ENCODE measurements at places on chromosomes 5 and 9. TPM values are rescaled to one million over a fixed set of nuclear protein-coding genes. Genes with fewer than 3 reads are reported as not detected.

DNA sequence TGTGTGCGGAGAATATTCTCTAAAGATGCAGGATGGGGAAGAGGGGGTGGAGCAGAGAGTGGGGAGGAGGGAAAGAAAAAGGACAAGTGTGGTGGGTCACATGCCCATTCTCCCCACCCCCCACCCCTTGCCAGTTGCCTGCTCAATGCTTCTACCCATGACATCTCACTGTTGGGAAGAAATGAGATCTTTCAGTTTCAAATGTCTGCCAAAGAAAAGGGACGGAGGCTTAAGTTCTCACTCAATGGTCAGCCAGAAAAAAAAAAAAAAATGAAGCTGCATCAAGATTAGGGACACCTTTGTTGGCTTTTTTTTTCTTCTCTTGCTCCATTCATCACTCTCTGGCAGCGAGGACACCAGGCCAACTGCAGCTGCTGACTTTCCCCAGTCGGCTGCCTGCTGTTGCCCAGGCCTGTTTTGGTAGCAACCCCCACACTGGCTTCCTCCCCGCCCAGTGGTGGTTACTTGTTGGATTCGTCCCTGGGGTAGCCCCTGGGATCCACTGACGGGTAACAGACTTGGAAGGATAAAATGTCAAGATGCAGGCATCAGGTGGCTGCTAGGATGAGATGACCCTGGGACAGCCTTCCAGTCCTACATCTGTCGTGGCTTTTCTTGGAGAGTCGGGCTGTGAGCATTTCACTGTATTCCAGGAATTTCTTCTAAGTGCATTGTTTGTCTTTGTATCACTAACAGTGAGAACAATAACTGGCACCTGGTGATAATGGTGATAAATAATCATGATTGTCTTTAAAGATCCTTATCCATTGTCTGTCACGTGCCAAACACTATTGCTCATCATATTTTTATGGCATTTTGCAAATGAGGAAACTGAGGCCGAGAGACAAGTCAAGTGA is 9.1 kb downstream of the WWC1 start:
- no peaks in the 10 kb centered on the region for H3K36me3 ChIP-seq
- no peaks in the 10 kb centered on the region for H3K27me3 ChIP-seq
- DNase-seq, result no peak

DNA sequence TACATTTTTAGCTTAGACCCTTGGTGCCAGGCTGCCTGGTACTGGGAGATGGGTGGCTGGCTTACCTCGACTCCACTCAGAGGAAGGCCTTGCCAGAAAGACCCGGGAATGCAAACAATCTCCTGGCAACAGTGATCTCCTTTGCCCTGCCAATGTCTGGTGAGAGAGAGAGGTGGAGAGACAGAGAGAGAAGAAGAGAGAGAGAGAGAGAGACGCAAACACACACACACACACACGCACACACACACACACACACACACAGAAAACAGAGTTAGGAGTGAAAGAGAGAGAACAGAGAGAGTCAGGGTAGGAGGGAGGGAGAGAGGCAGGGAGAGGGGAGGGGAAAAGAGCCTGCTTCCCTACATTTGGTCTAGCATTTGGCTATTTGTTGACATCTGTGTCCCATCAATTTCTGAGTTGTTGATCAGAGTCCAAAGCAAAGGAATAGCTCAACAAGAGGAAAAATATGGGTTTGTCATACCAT is 181.6 kb upstream of the MAP1B start:
- H3K36me3 ChIP-seq, result no peaks in the 10 kb centered on the region
- H3K27ac ChIP-seq, result no peak overlapping the region
- DNase-seq, result no peak

The PCDHB9 gene
- 1.0 TPM for total RNA-seq

GRCh38 chr9:109945573-109945972 is 165.6 kb downstream of the PALM2AKAP2 start:
- H3K27ac ChIP-seq, result no peak overlapping the region
- H3K36me3 ChIP-seq, result no peaks in the 10 kb centered on the region
- H3K27me3 ChIP-seq, result no peaks in the 10 kb centered on the region
- H3K4me1 ChIP-seq, result no peaks in the 10 kb centered on the region
- no peak overlapping the region for H3K4me3 ChIP-seq
- DNase-seq, result no peak

DNA sequence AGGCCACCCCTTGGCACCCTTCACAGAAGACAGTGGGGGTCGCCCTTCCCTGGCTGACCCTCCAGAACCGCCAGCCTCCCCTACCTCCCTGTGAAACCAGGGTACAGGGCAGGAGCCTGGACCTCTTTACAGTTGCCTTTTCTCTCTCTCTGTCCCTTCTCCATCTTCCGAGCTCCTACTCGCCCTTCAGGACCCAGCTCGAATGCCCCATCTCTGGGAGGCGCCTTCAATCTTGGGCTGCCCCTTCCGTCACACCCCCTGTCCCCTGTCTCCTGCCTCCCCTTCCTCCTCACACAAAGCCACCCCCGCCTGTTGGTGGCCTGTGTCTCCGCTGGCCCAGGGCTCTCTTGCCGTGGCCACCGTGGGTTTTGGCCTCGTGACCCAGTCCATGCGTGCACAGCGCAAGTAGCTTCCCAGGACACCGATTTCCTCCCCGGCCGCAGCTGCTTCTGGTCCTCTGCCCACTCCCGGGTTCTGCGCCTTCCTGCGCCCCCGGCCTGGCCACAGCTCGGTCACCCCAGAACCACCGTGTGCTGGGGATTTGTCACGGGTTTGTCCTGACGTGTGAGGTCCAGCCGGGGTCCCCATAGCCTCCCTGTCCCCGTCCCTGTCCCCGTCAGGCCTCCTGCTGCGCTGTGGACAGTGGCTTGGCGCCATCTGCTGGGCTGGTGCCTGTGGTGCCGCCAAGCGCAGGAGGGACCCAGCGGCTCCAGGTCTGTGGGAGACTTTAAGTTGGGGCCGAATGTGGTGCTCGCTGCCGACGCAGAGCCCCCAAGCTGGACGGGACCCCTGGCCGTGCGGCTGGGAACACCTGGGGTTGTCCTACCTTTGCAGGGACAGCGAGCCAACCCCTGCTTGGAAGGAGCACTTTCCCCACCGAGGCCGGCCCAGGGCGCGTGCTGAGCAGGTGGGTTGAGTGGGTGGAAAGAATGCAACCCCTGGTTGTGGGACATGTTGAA is 4.0 kb upstream of the TMEM250 start:
- no peak overlapping the region for H3K27ac ChIP-seq
- peaks cover 16% of the 10 kb centered on the region for H3K27me3 ChIP-seq
- DNase-seq, result peak; percentile 76
- H3K4me3 ChIP-seq, result peak overlapping the region; percentile 47

DNA sequence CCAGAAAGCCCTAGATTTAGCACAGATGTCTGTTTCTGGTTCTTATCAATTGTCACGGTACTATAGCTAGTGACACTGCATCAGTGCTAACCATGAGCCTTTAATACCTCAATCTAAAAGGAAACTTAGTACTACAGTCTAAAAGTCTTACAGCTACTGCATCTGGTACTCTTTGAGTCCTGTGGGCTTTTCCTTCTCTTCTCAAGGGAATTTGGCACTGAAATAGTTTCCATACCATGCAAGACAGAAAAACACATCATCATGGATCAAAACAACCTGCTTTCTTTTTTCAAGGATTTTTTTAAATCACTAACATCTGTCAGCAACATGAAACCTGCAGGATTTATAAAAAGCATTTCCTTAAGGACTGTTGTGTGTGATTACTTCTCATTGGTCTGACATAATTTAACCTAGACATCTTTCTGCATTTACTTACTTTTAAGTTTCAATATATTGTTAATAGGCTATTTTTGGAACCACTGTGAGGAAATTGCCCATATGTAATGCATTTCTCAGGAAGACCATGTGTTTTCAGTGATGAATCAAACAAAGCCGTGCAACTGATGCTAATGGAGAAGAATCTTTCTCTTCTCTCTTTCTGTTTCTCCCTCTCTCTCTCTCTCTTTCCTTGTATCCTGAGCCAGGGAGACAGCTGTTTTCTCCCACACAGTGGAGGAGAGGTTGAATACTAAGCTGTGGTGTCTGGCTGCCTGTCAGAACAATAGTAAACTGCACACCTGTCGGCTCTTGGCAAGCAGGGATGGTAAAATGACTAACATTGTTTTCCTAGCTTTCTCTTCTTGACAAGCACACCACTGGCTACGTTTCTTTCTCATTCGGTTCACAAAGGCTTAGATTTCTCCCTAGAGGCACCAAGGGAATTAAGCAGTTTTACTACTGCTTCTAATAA is 273.4 kb downstream of the CSNK1G3 start:
- H3K27me3 ChIP-seq, result no peaks in the 10 kb centered on the region
- DNase-seq, result no peak
- H3K4me1 ChIP-seq, result no peaks in the 10 kb centered on the region
- H3K27ac ChIP-seq, result no peak overlapping the region

The NR4A3 gene
- 51.3 TPM for total RNA-seq

- H3K27me3 ChIP-seq, result no peaks in the 10 kb centered on the region
- no peaks in the 10 kb centered on the region for H3K4me1 ChIP-seq
- no peaks in the 10 kb centered on the region for H3K36me3 ChIP-seq
- no peak overlapping the region for H3K27ac ChIP-seq
These were observed 77.5 kb upstream of the SPINK5 start for GRCh38 chr5:147986134-147986757.

DNA sequence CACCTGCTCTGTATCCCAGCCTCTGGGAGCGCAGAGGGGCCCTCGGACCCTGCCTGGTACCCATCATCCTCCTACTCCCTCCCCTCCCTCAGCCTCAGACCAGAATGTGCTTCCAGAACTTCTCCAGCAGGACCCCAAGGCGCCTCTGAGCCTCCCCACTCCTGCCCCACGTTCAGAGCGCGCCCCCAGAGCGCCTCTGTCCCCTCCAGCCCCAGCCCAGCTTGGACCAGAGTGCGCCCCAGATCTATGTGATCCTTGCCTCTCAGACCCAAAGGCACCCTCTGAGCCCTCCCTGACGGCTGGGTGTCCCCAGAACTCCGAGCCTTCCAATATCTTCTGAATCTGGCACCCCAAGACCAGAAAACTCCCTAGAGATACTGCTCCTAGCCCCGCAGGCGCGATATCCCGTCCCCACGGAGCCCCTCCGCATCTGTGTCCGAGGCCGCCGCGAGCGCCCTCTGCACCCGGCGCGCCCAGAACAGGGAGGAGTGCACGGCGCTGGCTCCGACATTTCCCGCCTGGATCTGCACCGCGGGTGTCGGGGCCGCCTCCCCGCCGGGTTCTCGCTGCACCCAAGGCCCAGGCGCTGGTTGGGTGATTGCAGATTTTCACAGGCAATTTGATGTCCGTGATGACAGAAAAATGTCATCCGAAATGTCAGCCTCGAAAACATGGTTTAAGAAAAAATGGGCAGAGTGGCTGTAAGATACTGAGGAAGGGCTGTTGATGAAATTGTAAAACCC is 522 bp downstream of the BHMT start:
- no peak overlapping the region for H3K4me3 ChIP-seq
- peaks cover 52% of the 10 kb centered on the region for H3K27me3 ChIP-seq
- no peak for DNase-seq
- no peak overlapping the region for H3K27ac ChIP-seq
- H3K36me3 ChIP-seq, result no peaks in the 10 kb centered on the region
- H3K4me1 ChIP-seq, result peaks cover 2% of the 10 kb centered on the region

The GFI1B gene
- total RNA-seq, result 29.3 TPM

The GPR151 gene
- not detected for total RNA-seq

The FCN1 gene
- 12.4 TPM for total RNA-seq

- H3K27me3 ChIP-seq, result peaks cover 21% of the 10 kb centered on the region
- DNase-seq, result no peak
- no peak overlapping the region for H3K4me3 ChIP-seq
- no peaks in the 10 kb centered on the region for H3K36me3 ChIP-seq
- peaks cover 2% of the 10 kb centered on the region for H3K4me1 ChIP-seq
- H3K27ac ChIP-seq, result no peak overlapping the region
These were observed 182.9 kb upstream of the TNC start for GRCh38 chr9:115300874-115301273.

DNA sequence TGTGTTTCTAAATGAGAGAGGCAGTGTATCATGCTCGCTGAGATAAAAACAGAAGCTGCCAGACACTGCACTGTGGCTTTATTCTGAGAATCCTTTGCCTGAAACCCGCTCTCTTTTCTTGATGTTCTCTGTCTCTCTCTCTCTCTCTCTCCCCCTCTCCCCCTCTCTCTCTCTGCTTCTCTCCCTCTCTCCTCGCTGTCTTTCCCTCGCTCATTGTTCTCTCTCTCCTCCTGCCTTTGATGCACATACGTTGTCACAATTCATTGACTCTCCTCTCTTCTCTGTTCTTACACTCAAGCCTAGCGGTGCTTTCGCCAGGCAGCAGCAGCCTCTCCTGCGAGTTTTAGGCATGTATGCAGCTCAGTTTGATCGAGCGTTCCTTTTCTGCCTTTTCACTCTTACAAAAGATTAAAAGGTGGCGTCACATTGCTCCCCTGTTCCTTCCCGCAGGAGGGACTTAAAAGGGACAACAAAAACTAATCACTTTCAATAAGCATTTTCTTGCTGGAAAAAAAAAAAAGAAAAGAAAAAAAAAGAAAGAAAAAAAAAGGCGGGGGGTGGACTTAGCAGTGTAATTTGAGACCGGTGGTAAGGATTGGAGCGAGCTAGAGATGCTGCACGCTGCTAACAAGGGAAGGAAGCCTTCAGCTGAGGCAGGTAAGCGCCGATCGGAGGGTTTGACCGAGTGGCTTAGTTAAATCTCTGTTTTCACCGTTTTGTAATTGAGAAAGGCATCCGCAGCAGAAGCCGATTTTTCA is 717.9 kb upstream of the WWC1 start:
- no peak overlapping the region for H3K4me3 ChIP-seq
- no peak overlapping the region for H3K27ac ChIP-seq
- DNase-seq, result no peak
- peaks cover 39% of the 10 kb centered on the region for H3K27me3 ChIP-seq
- no peaks in the 10 kb centered on the region for H3K36me3 ChIP-seq

DNA sequence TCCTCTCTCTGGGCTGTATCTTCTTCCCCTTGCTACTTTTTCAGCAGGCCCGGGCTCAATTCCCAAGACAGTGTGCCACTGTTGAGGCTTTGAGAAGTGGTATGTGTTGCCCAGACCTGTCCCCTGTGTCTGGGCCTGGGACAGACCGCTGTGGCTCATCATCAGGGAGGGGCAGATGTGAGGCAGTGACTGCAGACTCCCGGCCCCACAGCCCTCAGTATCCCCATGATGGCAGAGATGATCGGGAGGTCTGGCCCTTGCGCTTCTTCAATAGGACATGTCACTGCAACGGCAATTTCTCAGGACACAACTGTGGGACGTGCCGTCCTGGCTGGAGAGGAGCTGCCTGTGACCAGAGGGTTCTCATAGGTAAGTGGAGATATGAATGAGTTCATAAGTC is 828 bp downstream of the TYRP1 start:
- DNase-seq, result no peak
- H3K4me1 ChIP-seq, result no peaks in the 10 kb centered on the region
- no peak overlapping the region for H3K27ac ChIP-seq

DNA sequence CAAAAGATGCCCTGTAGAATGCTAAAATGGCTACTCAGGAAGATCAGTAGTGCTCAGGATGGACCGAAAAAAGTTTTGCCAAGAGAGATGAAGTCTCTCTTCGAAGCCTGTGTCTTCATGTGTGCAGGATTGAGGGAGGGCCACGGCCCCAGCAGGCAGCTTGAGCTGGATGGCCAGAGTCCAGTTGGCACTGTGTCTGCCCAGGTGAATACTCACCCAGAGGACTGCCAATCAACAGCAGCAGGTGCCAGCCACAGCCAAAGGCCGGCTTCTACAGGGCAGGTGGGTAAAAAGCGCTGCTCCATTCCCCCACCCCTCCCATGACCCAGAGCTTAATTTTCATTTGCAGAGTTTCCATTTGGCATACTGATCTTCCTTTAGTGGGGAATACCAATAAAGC is 287.9 kb upstream of the ZNF608 start:
- H3K27ac ChIP-seq, result no peak overlapping the region
- no peak overlapping the region for H3K4me3 ChIP-seq
- H3K27me3 ChIP-seq, result no peaks in the 10 kb centered on the region
- no peak for DNase-seq
- H3K36me3 ChIP-seq, result no peaks in the 10 kb centered on the region
- no peaks in the 10 kb centered on the region for H3K4me1 ChIP-seq

The C5orf34 gene
- total RNA-seq, result 0.99 TPM

Data from T-helper 17 cell (primary cell).